ENCODE measurements at places on chromosomes 5 and 9.

DNA sequence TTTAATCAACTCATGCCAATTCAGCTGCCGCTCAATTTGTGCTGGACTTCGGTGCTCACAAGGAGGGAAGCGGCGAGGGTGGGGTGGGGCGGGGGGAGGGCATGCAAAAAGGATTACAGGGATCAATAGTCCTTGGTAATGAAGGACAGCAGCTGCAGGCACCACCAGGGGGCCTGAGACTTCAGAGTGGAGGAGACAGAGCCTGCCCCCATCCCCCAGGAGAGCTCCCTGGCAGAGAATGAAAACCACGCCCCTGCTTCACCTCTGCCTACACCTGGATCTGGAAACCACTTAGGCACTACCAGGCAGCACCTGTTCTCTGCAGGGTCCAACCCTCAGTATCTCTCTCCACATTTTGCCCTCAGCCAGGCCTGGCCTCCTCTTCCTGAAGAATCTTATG is 155.6 kb downstream of the TRIM32 start:
- DNase-seq, result no peak

DNA sequence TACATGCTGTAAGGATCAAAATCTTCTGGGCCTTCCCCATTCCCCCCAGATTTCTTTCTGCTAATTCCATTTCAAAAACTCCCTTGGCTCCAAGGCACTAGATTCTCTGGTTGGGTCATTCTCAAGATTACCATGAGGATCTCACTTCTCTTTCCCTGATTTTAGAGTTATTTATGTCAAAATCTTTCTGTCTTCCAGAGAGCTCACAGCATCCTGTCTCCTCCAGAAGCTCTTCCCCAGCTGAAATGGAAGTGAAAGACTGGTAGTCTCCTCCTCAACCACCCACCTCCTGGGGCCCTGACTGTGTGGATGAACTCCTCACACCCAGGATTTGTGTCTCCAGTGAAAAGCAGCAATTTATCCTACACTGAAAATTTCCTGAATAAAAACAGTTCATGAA is 11.9 kb upstream of the ZNF366 start:
- no peak for DNase-seq

GRCh38 chr5:4373051-4373820 is 766.9 kb upstream of the ADAMTS16 start:
- no peak for DNase-seq

DNA sequence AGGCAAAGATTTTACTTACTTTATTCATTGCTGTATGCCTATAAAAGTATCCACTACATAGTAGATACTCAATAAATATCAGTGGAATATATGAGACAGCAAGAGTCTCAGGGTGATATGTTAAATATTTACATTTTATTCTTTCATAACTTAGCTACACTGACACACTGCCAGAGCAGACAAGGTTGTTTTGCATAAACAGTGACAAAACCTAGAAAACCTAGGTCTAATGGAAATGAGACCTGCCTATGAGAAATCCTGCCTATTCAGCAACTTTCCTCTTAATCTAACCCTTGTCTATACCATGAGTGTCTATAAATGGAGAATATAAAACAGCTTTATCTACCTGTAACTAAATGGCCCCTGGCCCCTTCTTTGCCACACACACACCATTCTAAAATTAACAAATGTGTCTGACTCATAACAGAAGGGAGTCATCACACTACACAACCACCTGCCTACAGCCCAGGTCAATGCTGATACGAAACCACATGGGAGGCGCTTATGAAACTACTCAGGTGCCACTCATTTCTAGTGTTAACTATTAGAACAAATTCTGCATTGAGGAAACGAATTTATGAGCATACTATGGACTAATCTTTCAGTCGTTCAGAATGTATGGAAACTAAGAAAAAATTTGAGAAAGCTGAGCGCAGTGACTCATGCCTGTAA is 60.3 kb downstream of the UBAP2 start:
- no peak for DNase-seq

DNA sequence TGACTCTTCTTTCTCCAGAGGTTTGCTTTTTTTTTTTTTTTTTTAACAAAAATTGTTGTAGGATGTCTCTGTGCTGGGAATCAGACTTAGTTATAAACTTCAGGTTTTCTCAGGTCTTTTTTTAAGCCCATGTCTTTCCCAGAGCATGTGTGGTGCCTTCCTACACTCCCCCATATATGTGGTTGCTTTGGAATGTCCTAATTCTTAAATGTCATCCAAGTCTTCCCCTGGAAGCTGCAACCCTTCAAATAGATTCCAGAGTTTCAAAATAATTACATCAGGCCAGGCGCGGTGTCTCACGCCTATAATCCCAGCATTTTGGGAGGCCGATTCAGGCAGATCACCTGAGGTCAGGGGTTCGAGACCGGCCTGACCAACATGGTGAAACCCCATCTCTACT is 73.2 kb upstream of the FAM120A start:
- no peak for DNase-seq

Measured in AG08396 (cell line).